AG10803 (cell line): ENCODE measurements at places on chromosomes 11 and 22.

DNA sequence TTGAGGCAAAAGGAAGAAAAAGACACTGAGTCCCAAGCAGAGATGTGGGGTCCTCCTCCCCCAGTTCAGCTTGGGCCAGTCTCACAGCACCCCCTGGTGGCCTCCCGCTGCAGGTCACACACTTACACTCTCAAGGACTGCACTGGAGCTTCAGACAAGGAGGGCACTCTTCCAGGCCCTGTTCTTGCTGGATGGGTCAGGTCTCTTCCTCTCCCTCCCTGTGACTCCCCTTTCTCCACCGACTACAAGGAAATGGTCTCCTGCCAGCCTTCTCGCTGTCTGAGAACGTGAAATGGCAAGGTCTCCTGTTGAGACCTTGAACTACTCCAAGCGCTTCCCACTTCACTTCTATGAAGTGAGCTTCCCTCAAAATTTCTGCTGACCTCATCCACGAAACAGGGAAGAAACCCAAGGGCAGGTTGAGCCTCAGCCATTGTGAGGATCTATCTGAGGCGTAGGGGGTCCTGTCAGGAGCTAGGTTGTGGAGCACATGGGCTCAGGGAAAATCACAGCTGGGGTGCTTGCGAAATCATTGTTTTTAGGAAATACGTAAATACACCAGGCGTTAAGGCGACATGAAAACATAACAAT, 11.2 kb upstream of the IGLL1 start:
- DNase-seq, result peak; percentile 40

GRCh38 chr11:35242412-35243242, 103.7 kb downstream of the CD44 start:
- DNase-seq, result no peak

DNA sequence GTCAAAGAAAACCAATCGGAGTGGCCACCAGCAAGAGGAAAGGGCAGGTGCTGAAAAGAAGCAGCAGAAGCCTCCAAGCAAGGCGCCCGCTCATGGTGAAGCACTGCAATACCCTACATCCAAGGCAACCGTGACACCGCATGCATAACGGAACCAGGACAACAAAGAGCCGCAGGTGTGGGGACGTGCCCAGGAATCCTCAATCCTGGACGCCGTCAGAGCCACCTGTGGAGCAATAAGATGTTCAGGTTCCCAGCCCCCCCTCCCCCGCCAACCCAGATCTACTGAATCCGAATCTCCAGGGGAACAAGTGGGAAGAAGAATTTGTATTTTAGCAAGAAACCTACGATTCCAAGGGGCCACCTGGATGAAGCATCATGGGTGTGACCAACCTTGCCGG, 70.8 kb downstream of the SHANK2 start:
- DNase-seq, result no peak

DNA sequence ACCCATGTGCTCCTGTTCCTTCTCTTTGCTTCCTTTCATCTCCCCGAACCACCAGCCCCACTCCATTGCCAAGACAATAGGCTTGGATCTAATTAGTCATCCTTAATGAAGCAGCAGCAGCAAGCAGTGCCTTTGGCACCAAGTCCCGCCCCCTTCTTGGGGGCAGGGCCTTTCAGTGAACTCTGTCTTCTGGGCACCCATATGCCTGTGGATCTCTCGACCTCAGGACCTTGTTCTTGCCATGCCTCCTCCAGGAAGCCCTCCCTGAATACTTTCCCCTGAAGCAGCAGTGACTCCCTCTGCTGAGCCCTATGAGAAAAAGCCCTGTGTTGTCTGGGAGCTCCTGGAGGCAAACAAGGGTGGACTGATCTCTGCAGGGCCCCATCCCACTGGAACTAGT, 32.1 kb downstream of the ARHGEF17 start:
- no peak for DNase-seq

GRCh38 chr11:31913985-31914384, 102.9 kb upstream of the PAX6 start:
- no peak for DNase-seq

DNA sequence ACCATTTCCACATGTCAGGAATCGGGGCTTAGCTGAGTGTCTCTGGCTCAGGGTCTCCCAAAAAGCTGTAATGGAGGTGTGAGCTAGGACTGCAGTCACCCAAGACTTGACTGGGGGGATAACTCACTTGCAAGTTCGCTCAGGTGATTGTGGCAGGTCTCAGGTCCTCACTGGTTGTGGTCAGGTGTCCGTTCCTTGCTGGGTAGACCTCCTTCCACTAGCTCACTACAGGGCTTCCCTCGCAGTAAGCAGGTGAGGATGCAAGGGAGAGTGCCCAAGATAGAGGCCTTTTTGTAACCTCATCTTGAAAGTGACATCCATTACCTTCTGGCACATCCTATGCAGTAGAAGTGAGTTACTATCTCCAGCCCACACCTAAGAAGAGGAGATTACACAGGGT, 29.5 kb downstream of the C11orf58 start:
- DNase-seq, result no peak

DNA sequence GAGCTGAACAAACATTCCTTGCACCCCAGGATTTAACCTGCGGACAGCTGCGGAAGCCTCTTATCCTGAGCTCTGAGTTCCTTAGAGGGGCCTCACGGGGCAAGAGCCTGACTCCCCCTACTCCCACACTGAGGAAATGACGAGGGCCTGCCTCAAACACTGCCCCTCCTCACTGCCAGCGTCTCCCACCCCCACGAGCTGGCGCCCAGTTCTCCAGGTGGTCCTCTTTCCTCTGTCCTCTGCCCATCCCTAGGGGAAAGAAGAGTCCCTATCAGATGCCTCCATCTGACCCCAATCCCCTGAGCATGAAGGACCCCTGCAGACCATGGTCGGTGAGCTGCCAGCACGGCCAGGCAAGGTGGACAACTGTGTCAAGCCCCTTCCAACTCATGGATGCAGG, 14.3 kb downstream of the CHST1 start:
- DNase-seq, result no peak

DNA sequence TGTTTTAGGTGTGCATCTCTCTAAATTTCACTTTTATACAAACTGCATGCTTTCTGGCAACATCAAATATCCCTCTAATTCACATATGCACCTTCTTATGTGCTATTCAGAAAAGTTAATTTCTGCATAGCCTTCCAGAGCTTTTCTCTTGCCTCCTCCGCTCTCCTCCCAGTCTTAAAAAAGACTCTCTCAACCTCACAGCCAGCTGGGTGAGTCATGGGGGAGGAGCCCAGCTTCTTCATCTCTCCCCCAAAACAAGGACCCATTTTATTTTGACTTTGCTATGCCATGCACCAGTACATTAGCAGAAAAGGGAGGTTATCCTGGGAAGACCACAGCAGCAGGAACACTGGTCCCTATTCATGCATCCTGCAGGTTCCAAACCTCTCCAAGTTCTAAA, 234.4 kb downstream of the KCNA4 start:
- DNase-seq, result no peak

DNA sequence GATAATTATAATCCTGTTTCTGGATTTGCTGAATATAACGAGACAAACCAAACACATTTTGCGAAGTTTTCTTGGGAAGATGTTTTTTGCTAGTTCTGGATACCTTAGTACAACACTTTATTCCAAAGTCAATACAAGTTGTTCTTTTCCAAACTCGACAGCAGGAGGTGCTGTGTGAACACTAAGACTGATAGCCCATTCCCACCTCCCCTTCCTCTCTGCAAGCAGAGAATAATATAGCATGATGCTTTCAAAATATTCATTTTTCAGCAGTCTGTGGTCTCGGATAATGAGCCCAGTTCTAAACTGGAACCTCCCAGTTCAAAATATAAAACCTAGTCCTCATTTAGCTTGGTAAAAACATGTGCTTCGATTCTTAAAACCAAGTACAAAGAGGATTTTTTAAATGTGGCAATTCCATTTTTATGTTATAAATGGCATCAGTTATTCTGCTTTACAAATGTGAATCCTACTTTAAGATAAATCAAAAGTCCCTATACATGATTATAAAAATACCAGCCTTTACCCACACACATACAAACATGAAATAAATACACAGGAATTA, 129.1 kb downstream of the DCDC1 start:
- peak; percentile 30 for DNase-seq

DNA sequence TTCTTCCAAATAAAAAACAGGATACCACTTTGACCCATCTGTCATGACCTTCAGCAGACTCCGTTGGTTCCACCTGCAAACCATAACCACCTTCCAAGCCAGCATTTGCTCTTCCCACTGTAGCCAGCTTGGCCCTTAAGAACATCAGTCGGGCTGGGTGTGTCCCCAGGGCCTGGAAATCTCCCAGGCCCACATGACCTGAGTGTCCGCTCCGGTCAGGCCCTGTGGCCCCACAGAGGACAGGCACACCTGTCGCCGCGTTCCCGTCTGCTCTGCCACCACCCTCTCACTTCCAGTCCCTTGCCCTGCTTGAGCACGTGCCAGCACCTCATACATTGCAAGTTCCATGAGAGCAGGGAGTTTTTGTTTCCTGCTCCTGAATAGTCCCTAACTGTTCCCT, 65.7 kb upstream of the PITPNB start:
- no peak for DNase-seq

DNA sequence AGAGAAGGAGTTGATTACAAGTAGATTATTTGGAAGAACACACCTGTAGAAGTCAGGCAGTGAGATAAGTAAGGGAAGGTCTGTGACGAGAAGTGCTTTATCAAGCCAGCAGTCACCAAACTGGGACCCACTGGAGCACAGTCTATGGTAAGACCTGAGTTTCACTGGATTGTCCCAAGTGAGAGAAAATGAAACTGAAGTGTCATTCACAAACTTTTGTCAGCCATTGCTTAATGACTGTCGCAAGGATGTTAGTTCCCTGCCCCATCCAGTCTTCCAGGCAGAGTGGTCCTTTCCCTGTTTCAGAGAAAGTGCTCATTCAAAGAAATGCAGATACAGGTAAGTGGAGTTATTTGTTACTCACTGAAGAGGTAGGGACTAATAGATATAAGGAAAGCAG, 728.0 kb upstream of the TENM4 start:
- DNase-seq, result no peak

DNA sequence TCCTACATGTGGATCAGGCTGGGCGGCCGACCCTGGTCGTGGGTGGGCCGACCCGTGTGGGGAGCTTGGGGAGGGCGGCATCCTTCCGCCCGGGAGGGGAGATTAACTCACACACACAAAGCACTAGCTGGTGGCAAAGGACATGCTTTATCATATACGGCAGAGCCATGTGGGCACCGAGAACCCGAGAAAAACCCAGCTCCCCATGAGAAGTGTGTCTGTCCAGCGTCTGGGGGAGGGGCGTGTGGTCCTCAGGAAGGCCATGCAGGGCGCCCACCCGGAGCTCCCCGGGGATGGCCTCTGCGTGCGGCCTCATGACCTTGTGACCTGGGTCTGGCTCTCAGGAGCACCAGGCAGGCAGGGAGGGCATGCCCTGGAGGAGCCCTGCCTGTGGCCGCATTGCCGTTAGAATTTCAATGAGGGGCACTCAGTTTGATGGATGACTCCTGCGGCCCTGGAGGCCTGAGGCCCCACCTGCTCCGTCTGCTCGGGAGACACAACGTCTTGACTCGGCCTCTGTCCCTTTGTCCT, 39.4 kb upstream of the TOLLIP start:
- DNase-seq, result no peak

GRCh38 chr22:42326801-42327200, 56.3 kb upstream of the TCF20 start:
- no peak for DNase-seq

- DNase-seq, result no peak
These were observed 39.4 kb downstream of the PC start for GRCh38 chr11:66918741-66919140.

DNA sequence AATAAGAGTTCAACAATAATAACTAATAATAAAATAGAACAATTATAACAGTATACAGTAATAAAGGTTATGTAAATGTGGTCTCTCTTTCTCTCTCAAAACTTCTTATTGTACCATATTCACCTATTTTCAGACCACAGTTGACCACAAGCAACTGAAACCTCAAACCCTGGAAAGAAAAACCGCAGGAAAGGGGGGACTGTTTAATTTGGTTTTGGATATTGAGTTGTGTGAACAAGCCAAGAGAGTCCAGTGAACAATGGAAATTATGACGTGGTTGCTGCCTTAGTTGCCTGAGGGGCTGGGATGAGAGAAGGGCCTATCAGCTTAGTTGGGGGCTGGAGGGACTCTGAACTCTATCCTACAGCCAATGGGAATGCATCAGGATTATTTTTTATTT, 178.7 kb upstream of the POU2AF2 start:
- DNase-seq, result no peak

- DNase-seq, result no peak
These were observed 7.7 kb downstream of the ARAP1 start for GRCh38 chr11:72744474-72744873.

- peak; percentile 97 for DNase-seq
These were observed 52.9 kb upstream of the RTL6 start for GRCh38 chr22:44550711-44551491.

- peak; percentile 66 for DNase-seq
These were observed 430 bp downstream of the CDC42EP1 start for GRCh38 chr22:37560608-37561211.

DNA sequence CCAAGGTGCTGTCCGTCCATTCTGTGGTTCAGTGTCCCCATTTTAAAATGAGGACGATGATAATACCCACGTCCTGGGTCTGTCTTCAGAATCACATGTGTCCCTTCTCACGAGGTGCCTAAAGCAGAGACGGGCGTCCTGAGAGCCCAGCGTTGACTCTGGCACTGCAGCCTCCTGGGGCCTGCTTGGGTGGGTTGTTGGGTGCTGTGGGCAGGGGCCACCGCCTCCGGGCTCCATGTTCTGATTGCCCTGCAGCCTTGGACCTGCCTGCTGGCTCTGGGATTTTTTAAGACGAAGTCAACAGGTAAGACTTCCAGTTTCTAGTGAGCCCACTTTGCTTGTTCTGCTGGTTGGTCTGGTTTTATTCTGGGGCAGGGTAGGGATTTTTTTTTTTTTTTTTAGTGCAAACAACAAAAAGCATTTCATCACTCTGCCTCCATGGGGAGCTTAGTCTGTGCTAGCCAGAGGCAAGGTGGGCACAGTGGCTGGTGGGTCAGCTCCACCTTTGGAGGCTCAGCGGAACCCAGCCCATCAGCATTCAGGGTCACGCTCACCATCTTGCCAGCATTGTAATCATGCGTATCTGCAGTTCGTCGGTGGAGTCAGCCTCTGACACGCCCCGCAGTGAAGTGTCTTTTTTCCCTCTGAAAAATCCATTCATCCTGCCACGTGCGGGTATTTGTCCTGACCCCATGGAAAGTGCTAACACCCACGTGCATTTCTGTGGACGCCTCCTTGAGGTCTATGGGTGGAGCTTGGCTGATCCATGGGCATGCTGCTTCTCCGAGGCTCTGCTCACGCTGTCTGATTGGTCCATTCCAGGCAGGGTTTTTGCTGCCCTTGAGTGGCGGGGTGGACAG, 28.3 kb downstream of the NADSYN1 start:
- no peak for DNase-seq

GRCh38 chr11:15557457-15558230, 442.9 kb downstream of the INSC start:
- DNase-seq, result no peak
